NCI-H82 (cell line): ENCODE measurements at places on chromosomes 7 and 10.

DNA sequence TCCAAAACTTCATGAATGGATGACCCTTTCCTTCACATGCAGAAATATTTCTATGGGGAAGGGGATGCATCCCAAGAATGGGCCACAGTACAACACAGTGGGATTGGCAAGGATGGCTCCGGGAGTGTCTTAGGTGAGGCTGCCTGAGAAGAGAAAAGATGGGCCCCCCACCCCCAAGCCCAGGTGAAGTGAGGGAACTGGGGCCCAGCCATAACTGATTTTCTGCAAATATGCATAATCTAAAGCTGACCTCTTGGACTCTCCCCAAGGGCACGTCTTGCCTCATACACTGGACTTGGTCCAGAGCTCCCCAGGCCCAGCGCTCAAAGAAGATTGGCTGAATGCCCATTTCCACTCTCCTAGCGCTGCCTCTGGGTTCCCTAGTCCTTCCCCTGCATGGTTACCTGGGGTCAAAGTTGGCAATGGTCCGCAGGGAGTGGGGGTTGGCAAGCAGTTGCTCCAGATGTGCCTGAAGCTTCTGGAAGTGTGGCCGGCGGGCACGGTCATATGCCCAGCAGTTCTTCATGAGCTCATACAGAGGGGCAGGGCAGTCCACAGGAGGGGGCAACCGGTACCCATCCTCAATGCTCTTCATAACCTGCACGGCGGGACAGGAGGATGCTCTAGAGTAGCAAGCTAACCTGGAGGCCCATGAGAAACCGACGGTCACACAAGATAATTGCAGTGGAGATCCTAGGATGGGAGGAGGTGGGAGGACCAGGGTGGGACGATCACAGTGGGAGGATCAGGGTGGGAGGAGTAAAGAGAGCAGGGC, 12.3 kb downstream of the ZYX start:
- DNase-seq: no peak

DNA sequence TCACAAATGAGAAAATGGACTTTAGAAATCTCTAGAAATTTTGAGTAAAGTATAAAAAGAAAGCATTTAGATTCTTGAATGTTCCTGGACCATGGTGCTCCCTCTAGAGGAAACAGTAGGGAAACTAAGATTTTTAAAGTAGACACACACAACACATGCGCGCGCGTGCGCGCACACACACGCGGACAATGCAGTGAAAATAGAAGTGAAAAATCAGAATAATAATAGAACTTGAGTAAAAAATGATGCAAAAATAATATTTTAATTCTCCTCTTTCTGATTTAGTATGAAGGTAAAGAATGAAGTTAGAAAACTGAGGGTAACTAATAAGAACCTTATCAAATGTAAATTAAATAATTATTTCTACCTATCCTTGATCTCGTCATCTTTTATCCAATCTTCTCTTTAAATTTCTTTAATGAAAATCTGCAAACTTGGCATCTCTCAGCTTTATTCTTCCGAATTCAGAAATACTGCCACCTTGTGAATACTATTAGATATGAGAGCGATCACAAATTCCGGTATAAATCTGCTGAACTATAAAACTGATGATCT, 117.0 kb upstream of the AMPH start:
- no peak for DNase-seq

- no peak for DNase-seq
Observed at GRCh38 chr10:120402147-120402766, 54.8 kb upstream of the PLPP4 start.

- no peak for DNase-seq
Observed at GRCh38 chr10:57699944-57700343, 567.8 kb downstream of the IPMK start.

DNA sequence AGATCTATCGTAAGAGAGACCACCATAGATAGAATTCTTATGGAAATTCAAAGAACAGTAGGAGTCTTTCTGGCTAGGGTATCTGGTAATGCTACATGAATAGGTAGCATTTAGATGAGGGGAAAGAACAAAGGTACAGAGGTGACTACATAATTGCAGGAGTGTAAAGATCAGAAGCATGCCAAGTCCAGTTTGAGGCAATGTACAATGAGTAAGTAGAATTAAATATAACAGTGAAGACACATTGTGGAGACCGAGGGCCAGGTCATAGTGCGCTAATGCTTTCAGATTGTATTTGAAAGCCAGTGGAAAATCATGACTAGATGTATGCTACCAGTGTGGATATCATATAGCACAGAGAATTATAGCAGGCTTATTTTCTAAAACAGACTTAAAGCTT, 1611.6 kb upstream of the LRRTM3 start:
- DNase-seq: no peak

GRCh38 chr10:62166331-62167131, 102.1 kb downstream of the RTKN2 start:
- DNase-seq: no peak

GRCh38 chr10:51319173-51319435, 244.8 kb downstream of the PRKG1 start:
- no peak for DNase-seq

- no peak for DNase-seq
Observed at GRCh38 chr7:37964196-37964595, 43.8 kb downstream of the EPDR1 start.

DNA sequence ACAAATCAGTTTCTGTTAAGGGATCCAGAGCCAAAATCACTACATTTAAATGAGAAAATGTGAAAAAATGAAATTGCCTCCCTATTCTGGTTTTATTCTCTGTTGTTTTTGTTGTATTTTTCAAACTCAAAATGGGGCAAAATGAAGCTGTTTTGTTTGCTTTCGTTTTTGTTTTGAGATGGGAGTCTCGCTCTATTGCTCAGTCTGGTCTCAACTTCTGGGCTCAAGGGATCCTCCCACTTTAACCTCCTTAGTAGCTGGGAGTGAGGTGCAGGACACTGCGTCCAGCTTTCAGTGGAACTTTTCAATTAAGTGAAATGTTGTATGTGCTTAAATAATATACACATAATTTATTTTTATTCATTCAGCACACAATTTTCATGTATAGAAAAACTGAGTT, 205.0 kb downstream of the SORCS1 start:
- DNase-seq: no peak

GRCh38 chr7:28865601-28866144, 92.5 kb downstream of the TRIL start:
- DNase-seq: no peak
